Activated CD4-positive, alpha-beta memory T cell treated with anti-CD3 and anti-CD28 coated beads, Interleukin-2, amount 10 ng/mL, durations not matched to agents 7 days and 5 days (primary cell): ENCODE measurements at places on chromosomes 4 and X.

DNA sequence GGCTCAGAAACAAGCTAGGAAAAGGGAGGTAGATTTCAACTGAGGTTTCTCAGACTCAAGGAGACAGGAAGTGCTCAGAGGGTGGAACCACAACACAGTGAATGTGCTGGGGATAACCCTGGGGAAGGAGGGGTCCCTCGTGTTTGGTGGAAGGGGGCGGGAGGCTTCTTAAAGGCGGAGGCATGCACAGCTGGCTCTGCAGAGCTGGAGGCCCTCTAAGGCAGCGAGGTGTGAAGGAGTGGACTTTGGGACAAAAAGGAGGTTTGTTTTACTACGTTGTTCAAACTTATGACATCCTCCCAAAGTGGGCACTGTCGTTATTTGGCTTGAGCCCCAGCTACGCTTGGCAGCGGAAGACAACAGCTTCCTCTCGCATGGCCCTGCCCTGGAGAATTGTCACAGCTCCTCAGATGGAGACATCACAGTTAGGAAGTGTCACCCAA lies 21.7 kb upstream of the MTM1 start:
- DNase-seq, result peak; percentile 38

DNA sequence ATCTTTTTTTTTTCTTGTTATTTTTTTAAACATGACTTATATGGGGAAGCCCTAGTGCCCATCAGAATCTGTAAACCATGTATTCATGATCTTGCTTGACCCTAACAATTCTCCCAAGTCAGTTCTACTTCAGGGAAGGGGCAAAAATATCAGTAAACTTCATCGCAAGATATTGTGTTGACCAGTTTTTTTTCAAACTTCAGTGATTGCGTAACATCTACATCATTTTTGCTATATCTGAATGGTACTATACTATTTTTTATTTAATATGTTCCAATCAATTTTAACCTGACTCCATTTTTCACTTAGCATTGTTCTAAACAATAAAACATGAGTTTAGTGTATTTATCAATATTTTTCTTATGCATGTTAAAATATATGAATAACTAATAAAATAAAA lies 221.2 kb downstream of the NKX6-1 start:
- DNase-seq, result no peak

GRCh38 chr4:48370260-48371134 lies 29.2 kb downstream of the SLAIN2 start:
- no peak for DNase-seq

- no peak for DNase-seq
Observed at GRCh38 chr4:46852800-46853199, 56.2 kb downstream of the COX7B2 start.

- no peak for DNase-seq
Observed at GRCh38 chrX:39952989-39953388, 144.8 kb downstream of the BCOR start.

- DNase-seq, result no peak
Observed at GRCh38 chrX:119738742-119739141, 19.6 kb upstream of the SOWAHD start.

DNA sequence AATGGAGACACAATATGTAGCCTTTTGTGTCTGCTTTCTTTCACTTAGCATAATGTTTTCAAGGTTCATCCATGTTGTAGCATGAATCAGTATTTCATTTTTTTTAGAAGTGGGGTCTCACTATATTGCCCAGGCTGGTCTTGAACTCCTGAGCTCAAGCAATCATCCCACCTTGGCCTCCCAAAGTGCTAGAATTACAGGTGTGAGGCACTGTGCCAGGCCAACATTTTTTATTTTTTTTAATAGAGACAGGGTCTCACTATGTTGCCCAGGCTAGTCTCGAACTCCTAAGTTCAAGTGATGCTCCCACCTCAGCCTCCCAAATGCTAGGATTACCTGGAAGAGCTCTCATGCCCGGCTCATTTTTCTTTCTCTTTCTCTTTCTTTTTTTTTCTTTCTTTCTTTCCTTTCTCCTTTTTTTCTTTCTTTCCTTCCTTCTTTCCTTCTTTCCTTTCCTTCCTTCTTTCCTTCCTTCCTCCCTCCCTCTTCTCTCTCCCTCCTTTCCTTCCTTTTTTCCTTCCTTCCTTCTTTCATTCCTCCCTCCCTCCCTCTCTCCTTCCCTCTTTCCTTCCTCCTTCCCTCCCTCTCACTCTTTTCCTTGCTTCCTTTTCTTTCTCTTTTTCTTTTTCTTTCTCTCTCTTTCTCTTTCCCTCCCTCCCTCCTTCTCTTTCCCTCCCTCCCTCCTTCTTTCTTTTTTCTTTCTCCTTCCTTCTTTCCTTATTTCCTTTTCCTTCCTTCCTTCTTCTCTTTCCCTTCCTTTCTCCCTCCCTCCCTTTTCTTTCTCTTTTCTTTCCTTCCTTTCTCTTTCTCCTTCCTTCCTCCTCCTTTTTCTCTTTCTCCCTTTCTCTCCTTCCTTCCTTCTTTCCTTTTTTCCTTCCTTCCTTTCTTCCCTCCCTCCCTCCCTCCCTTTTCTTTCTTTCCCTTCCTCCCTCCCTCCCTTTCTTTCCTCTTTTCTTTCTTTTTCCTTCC lies 10.1 kb upstream of the RPL39 start:
- no peak for DNase-seq
